Natural killer cell (primary cell): ENCODE measurements at places on chromosomes 12 and 14.

GRCh38 chr12:130633771-130634170, 82.3 kb downstream of the RIMBP2 start:
- DNase-seq, result no peak

GRCh38 chr14:77372304-77372841, 4.5 kb downstream of the TMED8 start:
- DNase-seq, result peak; percentile 33

- no peak for DNase-seq
These were observed 20.6 kb downstream of the GNG2 start for GRCh38 chr14:51880835-51881580.

DNA sequence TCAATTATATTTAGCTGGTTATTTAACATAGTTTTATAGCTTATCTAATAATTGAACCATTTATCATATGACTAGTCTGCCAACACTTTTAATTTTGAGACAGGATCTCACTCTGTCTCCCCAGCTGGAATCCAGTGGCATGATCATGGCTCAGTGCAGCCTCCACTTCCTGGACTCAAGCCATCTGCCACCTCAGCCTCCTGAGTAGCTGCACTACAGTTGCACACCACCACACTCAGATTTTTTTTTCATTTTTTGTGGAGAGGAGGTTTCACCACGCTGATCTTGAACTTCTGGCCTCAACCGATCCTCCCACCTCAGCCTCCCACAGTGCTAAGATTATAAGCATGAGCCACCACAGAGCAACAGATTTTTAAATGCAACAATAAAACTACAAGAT, 151.4 kb upstream of the MDGA2 start:
- no peak for DNase-seq

DNA sequence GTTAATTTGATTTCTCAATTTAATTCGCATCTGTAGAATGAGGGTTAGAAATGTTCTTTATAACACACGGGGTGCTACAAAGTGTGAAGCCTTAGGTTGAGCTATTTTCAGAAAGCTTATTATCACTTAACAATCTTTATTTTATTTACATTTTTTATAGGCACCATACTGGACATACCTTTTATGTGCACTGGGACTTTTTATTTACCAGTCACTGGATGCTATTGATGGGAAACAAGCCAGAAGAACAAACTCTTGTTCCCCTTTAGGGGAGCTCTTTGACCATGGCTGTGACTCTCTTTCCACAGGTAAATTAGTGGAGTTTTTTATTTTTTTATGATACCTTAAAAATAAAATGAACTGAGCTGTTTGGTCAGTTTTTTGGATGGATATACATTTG, 16.5 kb downstream of the CHPT1 start:
- DNase-seq, result no peak

- no peak for DNase-seq
These were observed 77.5 kb downstream of the LRRC9 start for GRCh38 chr14:59997449-59997848.

- no peak for DNase-seq
These were observed 769.4 kb downstream of the MED13L start for GRCh38 chr12:115507951-115508722.

- no peak for DNase-seq
These were observed 16.3 kb upstream of the SLCO1A2 start for GRCh38 chr12:21350975-21351374.

GRCh38 chr12:27515671-27516070, 8.3 kb upstream of the PPFIBP1 start:
- DNase-seq, result no peak

- no peak for DNase-seq
These were observed 191.9 kb downstream of the NUBPL start for GRCh38 chr14:31752867-31753661.

GRCh38 chr12:120720234-120720986, 5.2 kb upstream of the ACADS start:
- no peak for DNase-seq

- no peak for DNase-seq
These were observed 348.3 kb downstream of the BMP4 start for GRCh38 chr14:53608369-53608768.

DNA sequence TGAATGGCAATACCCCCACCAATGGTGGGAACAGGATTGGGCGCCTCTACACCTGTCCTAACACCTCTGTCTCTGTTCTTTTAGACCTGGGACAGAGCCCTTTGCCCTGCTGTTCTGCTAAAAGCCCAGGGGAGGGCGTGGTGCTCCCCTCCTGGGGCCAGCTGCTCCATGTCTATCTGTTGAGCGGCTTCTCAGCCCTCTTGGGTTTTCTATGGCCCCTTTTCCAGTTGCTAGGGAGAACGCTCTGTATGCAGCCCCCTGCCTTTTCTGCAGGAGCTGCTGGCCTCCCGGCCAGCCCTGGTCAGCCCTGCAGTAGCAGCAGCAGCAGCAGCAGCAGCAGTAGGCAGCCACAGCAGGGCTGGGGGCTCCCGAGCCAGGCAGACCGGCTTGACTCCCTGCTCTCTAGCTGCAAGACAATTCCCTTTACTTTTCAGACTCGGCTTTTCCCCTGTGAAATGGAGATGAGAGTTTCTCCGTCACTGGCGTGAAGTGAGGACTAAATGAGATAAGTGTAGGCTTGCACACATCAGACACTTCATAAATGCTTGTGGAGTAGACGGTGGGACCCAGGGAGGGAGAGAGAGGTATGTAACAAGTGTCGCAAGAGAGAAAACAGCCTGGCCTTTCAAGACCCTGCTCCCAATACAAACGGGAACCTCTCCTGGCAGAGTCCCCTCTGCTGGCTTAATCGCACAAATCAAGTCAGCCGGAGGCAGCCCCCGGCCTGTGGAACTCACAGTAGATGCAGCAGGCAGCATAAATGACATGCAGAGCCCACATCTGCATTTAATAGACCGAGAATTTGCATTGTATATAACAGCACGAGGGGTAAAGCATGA, 1.0 kb downstream of the RTL1 start:
- DNase-seq, result no peak

DNA sequence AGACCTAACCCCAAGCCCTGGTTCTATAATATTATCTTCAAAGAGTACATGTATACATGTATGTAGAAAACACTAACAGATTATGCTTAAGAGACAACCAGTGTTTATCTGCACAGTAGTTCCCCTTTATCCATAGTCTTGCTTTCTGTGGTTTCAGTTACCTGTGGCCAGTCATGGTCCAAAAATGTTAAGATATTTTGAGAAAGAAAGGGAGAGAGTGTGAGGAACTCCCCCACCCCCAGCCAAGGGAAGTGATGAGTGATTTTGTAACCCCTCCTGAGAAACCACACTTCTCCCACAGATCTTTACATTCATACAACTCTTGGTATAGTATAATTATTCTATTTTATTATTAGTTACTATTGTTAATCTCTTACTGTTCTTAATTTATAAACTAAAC, 77.3 kb upstream of the CNTN1 start:
- no peak for DNase-seq

DNA sequence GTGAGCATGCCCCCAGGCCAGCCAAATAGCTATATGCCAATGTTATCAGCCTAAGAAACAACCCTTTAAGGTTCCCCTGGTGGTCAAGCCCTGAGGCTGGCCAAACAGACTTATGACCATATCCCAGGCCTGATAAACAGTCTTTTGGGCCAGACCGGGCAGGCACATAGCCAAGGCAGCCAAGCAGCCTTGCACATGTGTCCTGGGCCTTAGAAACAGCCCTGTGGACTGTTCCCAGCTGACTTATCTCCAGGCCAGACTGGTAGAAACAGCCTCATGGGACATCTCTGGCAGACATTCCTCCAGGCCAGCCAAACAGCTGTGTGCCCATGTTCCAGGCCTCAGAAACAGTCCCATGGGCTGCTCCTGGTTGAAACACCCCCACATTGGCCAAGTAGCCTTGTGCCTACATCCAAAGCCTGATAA, 295.0 kb upstream of the MGAT4C start:
- DNase-seq, result no peak

- DNase-seq, result no peak
These were observed 151.2 kb downstream of the AKAP6 start for GRCh38 chr14:32480337-32480736.

- no peak for DNase-seq
These were observed 9.2 kb downstream of the HIF1A start for GRCh38 chr14:61704554-61704953.

GRCh38 chr12:19206493-19207077, 77.1 kb downstream of the PLEKHA5 start:
- DNase-seq, result no peak

GRCh38 chr12:12965836-12966235, 13.9 kb upstream of the GPRC5D start:
- DNase-seq, result no peak

GRCh38 chr12:70854138-70854537, 66.4 kb downstream of the PTPRR start:
- DNase-seq, result no peak

DNA sequence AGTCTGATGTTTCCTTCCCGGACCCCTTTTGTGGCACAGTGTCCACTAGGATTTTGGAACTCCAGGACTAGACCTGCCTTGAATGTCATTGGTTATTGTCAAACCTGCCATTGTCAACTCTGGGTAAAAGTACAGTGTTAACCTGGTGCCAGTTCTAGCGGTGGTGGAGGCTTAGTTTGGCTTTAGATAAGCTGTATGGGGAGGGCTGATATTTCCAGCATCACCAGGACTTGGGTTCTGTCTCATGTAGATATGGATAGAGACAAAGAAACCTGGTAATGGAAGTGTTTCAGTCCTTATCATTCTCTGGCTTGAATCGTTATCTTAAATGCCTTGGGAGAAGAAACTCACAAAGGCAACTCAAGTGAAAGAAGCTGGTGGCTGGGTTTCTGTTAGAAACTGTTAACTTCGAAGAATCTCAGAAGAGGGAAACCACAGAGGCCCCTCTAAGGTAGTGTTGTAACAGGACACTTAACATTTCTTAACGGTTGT, 10.6 kb downstream of the CHST11 start:
- no peak for DNase-seq

DNA sequence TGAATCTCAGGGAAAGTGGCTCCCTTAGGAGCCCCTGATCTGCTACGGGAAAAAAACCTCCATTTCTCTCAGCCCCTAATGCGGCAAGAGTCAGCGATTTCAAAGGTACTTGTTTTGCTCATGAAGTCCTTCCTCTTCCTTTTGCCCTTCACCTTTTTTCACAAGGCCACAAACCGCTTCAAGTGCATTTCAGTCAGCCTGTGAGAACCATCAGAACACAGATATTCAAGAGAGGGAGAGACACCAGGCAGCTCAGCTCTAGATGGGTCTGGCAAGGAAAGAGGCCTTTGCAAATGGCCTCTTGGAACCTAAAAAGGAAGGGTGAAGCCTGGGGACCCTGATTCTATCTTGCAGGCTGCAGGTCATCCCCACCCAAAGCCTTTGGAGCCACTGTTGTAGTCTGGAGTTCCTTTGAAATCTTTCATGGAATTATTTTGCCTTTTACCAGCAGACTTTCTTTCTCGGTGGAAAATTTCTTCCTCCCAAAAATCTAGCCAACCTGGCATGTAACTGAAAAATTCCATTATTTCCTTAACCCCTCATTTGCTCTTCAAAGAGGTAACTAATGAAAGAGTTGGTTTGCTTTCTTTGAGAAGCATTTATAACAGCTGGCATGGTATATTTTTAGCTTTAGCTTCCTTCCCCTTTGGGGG, 145.0 kb downstream of the SAMD4A start:
- no peak for DNase-seq

DNA sequence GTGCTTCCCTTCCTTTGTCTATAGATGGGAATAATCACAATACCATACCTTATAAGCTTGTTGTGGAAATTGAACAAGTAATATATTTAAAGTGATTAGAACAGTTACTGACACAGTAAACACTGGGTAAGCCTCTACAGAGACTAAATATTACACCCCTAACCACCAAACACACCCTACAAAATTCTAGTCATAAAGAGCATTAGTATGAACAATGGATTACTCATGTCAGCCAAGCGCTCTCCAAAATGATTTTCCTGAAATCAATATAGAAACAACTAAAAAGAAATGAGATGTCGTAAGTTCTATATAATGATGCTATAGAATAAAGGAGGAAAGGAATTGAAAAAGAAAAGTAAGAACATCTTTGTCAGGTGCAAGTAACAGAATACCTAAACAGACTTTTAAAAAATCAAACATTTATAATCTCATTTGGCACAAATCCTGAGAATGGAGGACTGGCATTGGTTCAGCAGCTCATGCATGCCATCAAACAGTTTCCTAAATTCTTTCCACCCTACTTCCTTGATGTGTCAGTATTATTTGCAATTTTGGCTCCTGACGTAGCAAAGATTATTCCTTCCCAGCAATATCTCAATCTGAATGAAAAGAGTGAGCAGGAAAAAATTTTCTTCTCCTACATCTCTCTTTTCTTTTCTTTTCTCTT, 118.0 kb downstream of the SINHCAF start:
- no peak for DNase-seq

- DNase-seq, result no peak
These were observed 208.5 kb downstream of the CHST11 start for GRCh38 chr12:104665296-104665695.

- DNase-seq, result no peak
These were observed 3.6 kb upstream of the SLC7A8 start for GRCh38 chr14:23186913-23187654.

GRCh38 chr12:2092890-2093289, 40.1 kb downstream of the CACNA1C start:
- DNase-seq, result no peak
